ENCODE measurements at places on chromosomes 16 and 17. TPM values are rescaled to one million over a fixed set of nuclear protein-coding genes. Genes with fewer than 3 reads are reported as not detected.
A peak's percentile ranks its signal among the peaks of the same experiment; 100 is the strongest.

CENPX gene
- 85.0 TPM for total RNA-seq

OR4D1 gene
- 0.13 TPM for total RNA-seq

CD300LB gene
- not detected for total RNA-seq

LRRC46 gene
- total RNA-seq: 0.12 TPM

TEKT1 gene
- total RNA-seq: not detected

GFOD2 gene
- 13.2 TPM for total RNA-seq

DNA sequence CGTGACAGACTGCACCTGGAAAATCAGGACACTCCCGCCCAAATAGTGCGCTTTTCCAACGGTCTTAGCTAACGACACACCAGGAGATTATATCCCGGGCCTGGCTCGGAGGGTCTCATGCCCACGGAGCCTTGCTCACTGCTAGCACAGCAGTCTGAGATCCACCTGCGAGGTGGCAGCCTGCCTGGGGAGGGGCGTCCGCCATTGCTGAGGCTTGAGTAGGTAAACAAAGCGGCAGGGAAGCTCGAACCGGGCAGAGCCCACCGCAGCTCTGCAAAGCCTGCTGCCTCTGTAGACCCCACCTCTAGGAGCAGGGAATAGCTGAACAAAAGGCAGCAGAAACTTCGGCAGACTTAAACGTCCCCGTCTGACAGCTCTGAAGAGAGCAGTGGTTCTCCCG lies 5.1 kb downstream of the GALNS start:
- no peak for DNase-seq

GRCh38 chr17:3985846-3986245 lies 21.6 kb upstream of the ATP2A3 start:
- no peak for DNase-seq

DNA sequence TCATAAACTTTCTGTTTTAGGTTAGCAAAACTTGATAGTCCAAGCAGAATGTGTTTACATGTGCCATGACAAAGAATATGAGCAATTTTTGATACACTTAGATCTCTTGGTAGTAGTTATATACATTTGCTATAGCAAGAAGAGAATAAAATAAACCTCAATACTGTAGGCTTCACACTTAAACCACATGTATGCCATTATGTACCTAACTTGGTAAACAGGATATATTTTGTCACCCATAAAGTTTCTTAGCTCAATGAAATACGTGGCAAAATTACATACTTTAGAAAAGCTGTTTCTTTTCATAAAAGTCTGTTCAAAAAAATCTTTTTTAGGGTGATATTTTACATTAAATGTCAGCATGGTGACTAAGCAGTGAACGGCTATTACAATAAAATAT lies 184.7 kb downstream of the MYO1D start:
- no peak for DNase-seq

GRCh38 chr17:8327303-8327649 lies 12.4 kb upstream of the ODF4 start:
- no peak for DNase-seq

DNA sequence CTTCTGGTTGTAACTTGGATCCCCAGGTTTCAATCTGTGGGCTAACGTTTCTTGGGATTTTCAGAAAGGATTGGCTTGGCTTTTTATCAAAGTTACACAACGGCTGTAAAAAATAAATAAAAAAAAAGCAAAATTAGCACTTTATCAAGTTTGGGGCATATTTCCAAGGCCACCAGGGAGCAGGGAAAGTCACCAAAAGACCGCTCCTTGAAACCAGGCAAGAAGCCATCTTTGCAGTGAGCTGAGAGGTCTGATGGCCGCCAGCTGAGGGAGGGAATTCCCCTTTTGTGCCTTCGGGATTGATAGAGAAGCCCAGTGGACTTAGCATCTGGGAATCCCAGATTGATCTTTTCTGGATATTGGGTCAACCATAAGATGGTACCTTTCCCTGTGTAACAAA lies 192.2 kb downstream of the WWOX start:
- peak; percentile 26 for DNase-seq

DNA sequence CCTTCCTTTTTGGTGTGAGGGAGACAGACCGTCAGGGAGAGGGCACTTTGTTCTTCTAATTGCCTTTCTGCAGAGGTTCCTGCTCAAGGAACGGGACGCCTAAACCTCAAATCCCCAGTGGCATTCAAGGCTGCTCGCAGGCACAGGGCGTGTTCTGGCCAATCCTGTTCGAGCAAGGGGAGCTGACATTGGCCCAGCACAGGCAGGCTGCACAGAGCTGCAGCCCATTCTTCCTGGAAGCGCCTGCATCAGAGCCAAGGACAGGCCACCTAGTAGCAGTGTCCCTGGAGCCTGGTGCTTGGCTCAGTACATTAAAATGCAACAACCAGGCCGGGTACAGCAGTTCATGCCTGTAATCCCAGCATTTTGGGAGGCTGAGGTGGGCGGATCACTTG lies 72.2 kb upstream of the CREBBP start:
- peak; percentile 53 for DNase-seq

DNA sequence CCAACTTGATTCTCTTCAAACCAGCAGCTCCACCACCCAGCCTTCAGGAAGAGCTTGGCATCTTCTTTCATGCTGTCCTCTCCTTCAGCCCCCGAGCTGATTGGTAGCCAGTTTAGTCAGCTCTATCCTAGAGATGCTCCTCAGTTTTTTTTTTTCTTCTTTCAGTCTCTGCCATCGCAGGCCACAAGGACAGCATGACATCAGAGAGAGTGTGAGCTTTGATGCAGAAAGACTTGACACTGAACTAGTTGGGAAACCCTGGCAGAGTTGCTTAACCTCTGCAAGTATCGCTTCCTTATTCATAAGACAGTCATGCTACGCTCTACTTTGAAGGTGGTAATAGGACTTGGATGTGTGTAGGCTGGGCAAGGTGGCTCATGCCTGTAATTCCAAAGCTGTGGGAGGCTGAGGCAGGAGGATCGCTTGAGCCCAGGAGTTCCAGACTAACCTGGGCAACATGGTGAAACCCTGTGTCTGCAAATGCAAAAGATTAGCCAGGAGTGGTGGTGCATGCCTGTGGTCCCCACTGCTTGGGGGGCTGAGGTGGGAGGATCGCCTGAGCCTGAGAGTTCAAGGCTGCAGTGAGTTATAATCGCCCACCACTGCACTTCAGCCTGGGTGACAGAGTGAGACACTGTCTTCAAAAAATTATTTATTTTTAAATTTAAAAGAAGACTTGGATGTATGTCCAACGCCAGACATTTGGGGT lies 2.6 kb downstream of the CD300LB start:
- DNase-seq: no peak

GRCh38 chr17:9364837-9365430 lies 210.7 kb downstream of the STX8 start:
- no peak for DNase-seq
